Upper lobe of left lung (tissue), 6 donors: ENCODE measurements at places on chromosomes 3 and 15.

DNA sequence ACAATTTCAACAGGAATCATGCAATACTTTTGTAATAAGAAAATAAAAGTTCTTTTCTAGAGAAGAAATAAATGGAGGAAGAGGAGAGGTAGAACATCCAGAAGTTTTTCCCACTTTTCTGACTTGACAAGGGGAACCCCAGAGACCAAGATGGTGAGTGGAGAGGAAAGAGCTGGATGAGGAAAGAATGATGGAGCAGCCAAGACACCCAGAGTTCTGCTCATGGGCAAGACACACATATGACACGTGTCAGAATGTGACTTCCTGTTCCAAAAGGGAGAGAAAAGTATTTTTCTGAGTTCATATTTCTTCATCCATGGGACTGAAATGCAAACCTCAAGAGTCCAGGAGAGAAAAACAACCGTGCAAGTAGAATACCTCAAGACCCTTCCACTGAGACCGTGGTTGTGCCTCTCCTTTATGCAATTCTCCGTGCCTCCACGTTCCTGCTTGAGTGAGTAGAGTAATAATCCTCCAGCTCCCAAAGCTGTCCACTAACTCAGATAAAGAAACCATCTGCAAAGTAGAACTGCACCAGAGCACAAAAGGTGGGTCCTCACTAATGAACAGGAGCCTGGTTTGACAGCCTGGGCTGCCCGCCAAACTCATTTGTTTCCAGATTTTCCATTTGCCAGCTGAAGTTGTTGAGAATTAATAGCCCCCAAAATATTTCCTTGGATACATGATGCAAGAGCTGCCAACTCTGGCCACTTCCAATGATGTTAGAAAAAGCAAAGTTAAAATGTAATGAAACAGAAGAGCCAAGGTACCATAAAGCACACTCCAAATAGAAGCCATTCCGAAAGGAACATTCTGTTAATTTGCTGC lies 272.6 kb upstream of the IGF1R start:
- DNase-seq: no peak

DNA sequence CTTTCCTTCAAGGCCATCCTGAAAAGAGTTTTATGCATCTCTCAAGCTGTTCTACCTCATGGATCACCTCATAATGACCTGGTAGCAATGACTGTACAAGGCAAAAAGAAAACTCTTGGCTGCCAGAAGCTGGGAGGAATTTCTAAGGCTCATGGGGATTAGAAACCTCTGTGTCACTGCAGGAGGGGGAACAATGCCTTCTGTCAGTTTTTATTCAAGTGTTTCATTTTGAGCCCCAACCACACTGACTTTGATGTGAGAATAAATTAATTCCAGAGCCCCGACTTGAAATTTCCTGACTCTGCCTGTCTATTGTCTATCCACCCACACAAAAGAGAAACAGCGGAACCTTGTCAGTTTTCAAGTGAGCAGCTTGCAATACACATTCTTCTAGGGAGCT lies 58.7 kb upstream of the MRPL3 start:
- DNase-seq: no peak

DNA sequence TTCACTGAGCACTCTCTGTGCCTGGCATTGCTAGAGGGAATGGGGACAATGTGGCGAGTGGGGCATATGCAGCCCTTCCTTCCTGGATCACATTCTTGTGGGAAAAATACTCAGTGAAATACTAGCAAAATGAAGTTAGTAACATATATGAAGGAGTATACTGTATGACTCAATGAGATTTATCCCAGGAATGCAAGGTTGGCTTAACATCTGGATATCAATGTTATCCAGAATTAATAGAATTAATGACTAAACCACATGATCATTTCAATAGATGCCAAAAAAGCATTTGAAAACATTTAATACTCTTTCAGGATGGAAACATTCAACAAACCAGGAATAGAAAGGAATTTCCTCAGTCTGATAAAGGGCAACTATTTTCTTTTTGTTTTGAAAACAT lies 27.5 kb downstream of the AMOTL2 start:
- DNase-seq: no peak

DNA sequence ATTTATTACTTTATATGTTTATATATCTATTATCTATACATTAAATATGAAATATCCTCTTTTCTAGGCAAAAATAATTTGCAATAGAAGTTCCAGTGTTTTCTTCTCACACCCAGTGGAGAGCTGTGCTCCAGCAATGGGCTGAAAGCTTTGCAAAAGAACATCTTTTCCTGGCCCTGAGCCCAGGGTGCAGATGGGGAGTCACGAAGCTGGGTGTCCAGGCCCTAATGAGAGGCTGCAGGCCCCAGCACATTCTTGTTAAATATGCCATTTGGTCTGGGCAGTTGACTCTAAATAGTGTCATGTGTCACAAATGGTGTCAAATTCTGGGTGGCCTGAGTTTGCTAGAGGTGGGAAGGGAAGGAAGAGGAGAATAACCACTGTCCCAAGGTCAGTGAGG lies 5.7 kb downstream of the NTRK3 start:
- no peak for DNase-seq

GRCh38 chr15:56496635-56497034 lies 31.7 kb upstream of the MNS1 start:
- no peak for DNase-seq

GRCh38 chr3:117450026-117450425 lies 740.4 kb downstream of the TUSC7 start:
- no peak for DNase-seq

DNA sequence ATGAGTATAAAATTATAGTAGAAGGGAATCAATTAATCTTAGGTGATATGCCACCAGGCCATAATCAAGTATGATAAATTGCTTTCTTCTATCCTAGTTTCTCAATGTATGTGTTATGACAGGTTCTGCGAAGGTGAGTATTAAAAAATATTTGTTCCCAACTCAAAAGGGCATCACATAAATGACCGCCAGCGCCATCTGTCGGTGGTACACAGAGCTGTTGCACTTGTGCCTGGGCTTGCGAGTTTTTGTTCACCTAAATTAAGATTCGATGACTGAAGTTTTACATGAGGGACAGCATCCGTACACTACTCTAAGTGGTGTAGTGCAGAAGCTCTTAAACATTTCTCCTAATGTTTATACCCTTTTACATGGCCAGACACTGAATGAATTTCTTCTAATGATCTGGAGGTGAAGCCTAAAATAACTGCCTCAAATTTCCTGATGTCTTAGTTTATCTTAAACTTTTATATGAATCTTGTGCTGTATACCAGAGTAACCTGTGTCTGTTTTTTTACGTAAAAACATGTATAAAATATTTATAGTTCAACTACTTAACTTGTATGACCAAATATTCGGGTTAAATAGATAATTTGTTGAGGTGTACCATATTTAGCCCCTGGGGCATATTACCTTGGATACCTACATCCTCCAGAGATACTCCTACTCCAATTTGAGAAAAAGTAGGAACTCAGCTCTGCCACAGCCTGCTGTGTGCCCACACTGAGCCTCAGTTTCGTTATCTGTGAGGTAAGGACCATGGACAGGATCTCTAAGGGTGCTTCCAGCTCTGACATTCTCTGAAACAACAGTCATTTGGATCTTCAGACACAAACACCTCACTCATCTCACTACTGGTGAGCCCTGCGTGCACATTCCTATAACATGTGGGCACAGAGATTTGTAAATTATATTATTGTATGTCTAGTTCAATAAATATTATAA lies 365.6 kb downstream of the MAGI1 start:
- no peak for DNase-seq

- DNase-seq: no peak
Measured at GRCh38 chr3:61853912-61854311, 292.5 kb downstream of the PTPRG start.

- DNase-seq: no peak
Measured at GRCh38 chr3:9768141-9768775, 1.5 kb downstream of the CAMK1 start.

DNA sequence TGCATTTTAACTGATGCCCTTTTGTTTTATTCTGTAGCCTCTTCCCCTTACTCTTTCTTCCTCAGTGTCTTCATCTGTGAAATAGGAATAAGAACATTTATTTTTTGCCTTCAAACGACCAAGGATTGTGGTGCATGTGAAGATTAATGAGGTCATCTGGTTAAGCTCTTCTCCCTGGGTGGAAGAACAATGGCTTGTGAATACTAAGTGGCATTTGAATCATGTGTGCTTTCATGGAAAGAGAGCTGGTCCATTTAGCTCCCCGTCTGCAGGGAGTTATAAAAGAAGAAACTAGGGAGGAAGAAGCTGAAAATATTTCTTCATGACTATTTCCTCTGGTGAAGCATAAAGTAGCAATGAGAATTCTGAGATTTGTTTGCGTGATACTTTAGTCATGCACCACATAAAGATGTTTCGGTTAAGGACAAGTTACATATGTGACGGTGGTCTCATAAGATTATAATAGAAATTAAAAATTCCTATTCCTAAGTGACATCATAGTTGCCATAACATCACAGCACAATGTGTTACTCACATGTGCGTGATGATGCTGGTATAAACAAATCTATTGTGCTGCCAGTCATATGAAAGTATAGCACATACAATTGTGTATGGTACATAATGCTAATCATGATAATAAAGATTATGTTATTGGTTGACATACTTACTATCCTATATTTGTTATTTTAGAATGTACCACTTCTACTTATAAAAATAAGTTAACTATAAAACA lies 374.3 kb downstream of the RBMS3 start:
- DNase-seq: no peak

DNA sequence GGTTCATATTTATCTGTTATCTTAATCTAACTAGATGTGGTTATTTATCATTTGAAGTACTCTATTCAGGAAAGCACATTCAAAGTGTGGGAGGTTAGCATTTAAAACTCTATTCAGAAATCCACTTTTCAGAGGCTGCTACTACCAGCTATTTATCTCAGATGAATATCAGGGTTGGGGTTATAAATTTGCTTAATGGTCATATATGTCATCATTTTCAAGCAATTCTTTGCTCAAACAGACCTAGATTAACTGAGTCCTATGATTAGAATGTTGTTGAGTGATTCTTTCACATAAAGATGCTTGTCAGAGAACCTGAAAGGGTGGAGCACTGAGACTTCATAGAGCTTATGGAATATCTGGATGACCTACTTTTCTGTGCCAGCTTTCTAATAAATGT lies 436.9 kb upstream of the TGFBR2 start:
- no peak for DNase-seq

DNA sequence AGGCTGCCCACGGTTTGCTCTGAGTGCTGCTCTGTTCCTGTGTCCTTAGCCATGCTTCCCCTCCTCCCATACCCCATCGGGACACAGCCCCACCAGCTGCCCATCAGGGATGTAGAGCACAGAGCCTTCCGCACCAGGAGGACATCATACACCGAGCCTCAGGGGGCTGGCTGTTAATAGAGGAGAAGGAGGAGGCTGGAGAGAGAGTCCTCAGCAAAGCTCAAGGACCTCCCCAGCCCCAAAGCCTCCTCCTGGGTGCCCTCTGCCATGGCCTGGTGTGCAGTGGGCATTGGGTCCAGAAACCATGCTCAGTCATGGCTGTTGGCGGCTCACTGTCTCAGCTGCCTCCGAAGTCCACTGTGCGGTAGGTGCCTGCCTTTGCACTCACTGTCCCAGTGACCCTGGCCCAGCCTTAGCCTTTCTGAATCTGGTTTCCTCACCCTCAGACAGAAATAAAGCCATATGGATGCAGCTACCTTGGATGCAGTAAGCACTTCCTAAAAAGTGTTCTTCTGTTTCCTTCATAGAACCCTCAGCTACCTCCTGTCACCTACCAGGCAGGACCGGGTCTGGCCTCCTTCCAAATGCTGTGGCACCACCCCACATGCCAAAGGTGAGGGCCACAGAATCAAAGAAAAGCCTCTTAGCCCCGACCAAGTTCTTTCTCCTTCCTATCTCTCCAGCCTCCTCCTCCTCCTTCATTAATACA lies 53.9 kb downstream of the ACAD9 start:
- no peak for DNase-seq

GRCh38 chr3:173584093-173584837 lies 186.7 kb downstream of the NLGN1 start:
- no peak for DNase-seq

GRCh38 chr3:19199131-19199530 lies 50.8 kb downstream of the KCNH8 start:
- no peak for DNase-seq

DNA sequence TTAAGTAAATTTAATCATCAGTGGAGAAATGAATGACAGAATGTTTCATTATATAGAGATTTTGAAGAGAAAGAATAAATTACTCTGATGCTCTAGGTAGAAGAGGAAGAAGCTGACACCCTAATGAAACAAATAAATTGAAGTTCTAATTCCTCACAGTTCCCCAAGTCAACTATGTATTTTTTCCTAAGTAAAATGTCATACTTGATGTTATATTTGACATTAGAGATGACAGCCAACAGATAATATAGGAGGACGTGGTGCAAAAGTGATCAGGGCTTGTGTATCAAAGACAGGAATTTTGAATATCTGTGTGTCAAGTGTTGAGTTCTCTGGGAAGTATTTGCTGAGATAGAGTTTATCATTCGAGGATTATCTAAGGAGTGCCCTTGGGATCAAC lies 81.2 kb upstream of the CADPS start:
- no peak for DNase-seq

DNA sequence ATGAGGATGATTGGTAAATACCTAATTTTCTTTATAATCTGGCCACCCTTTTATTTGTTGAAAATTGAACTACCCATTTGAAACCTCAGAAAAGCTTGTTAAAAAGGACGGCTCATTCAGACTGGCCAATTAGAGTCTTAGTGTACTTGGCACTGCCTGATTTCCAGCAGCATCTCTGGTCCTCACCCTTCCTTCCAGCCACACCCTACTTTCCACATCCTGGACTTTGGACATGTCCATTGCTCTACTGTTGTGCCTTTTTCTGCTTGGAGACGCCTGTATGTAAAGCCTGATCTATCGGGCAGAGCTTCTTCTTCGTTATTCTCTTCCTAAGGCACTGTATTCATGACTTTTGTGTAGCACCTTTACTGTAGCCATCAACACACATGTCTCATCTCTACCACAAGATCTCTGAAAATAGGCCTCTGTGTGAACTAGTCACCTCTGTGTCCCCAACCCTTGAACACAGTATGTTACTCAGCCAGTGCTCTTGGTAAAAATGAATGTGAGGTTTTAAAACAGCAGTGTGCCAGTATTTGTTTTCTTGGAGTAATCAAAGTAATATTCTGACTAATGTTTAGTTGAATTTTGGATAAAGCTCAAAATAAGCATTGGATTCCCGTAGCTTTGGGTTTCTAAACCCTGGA lies 6.8 kb downstream of the RBM5 start:
- no peak for DNase-seq
